BE2C (cell line): ENCODE measurements at places on chromosomes 2 and 18.

DNA sequence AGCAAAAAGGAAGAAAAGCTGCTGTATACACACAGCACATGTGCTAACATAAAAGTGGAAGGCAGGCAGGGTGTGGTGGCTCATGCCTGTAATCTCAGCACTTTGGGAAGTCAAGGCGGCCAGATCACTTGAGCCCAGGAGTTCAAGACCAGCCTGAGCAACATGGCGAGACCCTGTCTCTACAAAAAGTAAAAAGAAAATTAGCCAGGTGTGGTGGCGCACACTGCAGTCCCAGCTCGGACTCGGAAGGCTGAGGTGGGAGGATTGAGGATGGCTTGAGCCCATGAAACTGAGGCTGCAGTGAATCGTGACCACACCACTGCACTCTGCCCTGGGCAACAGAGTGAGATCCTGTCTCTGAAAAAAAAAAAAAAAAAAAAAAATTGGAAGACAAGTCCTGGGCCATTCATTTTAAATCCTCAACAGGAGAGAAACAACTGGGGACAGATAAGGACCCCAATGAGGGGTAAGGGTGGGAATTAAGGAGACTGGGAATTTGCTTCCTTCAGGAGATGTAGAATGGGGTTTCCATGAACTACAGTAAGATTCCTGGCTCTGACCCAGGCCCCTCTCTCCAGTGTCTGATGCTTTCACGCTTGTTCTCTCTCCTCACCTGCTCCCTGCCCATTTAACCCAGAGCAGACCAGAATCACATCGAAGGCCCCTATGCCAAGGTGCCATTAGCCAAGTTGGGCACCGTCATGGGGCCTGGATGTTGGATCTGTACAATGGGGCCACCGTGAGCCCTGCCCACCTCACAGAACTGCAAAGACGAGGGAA is 29.6 kb downstream of the TNS1 start:
- no peak for DNase-seq

GRCh38 chr2:171402906-171403580 is 30.7 kb downstream of the METTL8 start:
- DNase-seq = no peak

DNA sequence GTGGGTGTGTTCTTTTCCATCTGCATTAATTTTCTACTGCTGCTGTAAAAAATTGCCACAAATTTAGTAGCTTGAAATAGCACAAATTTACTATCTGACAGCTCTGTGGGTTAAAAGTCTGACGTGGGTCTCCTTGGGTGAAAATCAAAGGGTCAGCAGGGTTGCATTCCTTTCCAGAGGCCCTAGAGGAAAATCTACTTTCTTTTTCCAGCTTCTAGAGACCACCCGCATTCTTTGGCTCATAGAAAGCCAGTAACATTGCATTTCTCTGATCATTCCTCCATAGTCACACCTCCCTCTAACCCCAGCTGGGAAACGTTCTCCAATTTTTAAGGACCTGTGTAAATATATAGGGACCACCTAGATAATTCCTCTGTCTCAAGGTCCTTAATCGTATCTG is 128.8 kb downstream of the ATL2 start:
- DNase-seq = no peak

DNA sequence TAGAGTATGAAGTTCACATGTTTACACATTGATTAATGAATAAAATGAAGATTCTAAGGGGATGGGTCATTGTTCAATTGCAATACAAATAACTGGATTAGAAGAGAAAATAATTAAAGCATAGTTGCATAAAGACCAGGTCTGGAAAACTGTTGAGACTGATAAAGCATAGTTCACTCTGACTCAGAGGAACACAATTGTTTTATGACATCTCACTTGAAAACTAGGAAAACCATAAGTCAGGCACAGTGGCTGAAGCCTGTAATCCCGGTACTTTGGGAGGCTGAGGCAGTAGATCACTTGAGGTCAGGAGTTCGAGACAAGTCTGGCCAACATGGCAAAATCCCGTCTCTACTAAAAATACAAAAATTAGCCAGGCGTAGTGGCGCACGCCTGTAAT is 46.7 kb downstream of the PLA2R1 start:
- no peak for DNase-seq

- DNase-seq = no peak
Measured at GRCh38 chr18:62088156-62088555, 98.7 kb downstream of the PIGN start.

DNA sequence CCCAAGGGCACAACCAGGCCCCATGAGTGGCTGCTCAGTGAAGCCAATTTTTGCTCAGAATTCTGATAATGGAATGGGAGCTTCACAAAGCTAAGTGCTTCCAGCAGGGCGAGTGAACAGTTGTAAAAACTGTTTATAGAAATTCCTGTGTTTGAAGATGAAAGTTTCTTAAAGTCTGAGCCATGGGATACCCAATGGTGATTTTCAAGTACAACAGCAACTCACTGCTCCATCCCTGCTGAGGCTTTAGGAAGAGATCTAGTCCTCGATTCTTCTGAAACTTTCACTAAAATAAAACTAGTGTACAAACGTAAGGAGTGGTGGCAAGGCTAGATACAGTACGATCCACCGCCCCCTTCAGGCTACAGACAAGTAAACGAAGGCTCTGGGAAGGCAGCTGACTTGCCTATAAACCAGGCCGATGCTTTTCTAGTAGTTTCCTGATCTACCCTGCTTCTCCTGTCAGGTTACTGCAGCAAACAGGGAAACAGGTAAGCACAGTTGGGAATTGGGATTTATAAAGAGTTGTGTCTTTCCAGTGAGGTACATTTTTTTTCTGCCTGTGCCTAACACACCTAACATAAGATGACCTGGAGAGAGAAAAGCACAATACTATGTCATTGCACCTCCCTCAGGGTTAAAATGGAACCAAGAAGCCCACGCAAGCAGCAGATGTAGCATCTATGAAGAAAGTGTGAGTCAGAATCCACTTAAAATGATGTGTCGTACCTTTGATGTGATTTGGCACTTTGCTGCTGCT is 108.7 kb downstream of the UXS1 start:
- DNase-seq = no peak

- no peak for DNase-seq
Measured at GRCh38 chr2:232420073-232420454, 13.4 kb downstream of the ALPG start.

DNA sequence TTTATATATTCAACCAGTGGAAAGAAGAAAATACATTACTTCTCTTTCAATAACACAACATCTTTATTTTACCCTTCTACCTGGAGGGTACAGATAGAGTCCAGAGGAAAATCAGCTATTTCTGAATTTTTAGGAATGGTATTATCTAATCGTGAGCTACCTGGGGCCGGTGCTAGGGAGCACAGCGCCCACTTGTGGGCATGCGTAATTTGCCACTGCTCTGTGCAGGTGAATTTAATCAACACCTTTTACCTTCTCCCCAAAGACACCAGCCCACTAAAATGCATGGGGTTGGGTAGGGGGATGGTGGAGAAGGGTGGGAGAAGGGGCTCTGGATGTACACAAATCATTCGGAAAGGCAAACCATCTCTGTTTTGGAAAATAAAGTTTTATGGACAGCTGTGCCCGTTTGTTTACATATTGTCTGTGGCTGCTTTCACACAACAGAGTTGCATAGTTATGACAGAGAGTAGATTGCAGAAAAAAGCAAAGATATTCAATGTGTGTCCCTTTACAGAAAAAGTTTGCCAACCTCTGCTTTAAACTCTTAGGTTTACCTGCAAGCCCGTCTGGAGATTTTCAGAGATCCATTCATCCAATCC is 51.5 kb upstream of the DCC start:
- peak; percentile 11 for DNase-seq

GRCh38 chr2:48339451-48339850 is 190.5 kb upstream of the STON1 start:
- DNase-seq = no peak

GRCh38 chr2:126774290-126774689 is 118.3 kb downstream of the GYPC start:
- no peak for DNase-seq

DNA sequence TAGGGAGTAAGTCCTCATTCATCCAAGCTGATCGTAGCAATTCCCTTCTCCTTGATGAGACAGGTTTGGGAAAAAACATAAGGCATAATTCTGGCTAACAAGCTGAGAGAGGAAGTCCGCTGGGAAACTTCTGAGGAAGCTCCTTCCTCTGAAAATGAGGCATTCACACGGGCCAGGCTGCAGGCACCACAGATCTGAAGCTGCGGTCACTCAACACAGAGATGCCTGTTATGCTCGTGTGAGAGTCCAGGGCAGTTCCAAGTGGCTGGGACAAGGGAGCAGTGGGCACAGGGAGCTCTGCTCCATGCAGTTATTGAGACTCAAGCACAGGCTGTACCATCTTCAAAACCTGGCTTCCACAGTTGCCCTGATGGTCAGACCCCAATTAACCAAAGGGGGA is 200.9 kb upstream of the ID2 start:
- no peak for DNase-seq

- no peak for DNase-seq
Measured at GRCh38 chr2:64779117-64779690, 125.5 kb upstream of the SERTAD2 start.

DNA sequence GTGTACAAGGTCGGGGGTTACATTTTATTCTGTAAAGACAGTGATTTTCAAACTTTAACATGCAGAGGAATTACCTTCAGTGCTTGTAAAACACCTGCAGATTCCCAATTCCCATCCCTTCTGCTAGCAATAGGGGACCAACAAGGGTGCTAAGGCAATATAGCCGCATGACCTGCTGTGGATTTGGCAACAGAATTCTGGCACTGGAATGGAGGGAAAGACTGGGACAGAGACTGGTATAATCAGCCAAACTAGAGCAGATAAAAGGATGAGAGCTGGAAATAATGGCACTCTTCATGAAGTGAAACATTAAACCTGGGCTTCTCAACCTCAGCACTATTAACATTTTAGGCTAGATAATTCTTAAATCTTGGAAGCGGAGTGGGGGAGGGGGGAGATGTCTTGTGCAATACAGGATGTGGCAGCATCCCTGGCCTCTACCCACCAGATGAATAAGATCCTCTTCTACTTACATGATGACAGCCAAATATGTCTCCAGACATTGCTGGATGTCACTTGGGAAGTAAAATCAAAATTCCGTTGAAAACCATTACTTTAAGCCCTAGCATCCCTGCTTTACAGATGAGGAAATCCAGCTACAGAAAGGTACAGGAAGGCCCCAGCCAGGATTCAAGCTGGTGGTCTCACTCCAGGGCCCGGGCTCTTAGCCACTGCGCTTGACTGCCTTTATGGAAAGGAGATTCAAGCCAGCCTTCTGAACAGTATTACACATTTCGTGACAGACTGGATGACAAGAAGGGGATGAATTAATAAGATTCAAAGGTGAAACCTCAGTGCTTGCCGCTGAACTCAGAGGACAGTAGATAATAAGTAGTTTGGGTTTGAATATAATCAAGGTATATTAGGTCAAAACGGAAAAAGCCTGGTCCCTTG is 1.7 kb downstream of the EVA1A start:
- DNase-seq = no peak

DNA sequence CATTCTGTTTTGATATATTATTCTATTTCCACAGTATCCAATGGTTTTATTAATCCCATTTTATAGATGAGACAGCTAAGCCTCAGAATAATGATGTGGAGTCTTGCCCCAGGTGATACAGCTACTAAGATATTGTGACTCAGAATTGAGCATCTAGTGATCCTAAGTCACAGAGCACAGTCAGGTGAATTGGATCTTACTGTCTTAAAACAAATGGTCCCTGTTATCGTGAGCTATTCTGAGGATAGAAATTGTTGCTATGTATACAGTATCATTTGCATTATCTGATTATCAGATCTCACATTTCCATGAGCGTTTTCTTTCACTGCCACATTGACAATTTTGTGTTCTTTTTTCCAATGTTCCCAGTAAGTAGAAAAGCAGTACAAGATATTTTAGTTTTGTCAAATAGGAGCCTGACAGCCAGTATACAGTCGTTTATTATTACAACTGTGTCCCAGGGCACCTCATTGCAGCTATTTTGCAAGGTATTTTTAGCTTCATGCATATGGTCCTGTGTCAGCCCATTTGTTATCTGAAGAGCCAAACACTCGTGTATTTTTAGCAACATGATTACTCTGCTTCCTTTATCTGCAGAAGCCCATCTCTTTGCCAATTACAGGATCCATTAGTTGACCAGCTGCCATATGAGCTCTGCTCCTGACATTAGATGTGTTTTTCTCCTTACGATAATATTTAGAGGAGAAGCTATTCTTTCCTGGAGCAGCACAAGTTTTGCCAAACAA is 25.1 kb upstream of the SGPP2 start:
- DNase-seq = peak; percentile 43

DNA sequence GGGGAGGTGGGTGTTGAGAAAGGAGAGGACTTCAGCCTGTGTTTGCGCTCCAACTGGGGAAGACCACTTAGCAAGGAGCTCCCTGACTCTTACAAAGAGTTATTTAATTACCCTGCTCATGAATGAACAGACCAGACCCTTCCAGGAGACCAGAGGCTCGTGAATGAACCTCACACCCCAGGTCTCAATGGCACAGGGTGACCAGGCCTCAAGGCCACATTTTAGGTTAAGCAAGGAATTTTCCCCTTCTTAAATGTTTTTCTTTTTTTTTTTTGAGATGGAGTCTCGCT is 25.3 kb downstream of the SMAD7 start:
- DNase-seq = no peak

GRCh38 chr18:54906331-54907185 is 52.7 kb downstream of the CCDC68 start:
- DNase-seq = no peak
